ENCODE measurements at places on chromosomes 4 and X.

DNA sequence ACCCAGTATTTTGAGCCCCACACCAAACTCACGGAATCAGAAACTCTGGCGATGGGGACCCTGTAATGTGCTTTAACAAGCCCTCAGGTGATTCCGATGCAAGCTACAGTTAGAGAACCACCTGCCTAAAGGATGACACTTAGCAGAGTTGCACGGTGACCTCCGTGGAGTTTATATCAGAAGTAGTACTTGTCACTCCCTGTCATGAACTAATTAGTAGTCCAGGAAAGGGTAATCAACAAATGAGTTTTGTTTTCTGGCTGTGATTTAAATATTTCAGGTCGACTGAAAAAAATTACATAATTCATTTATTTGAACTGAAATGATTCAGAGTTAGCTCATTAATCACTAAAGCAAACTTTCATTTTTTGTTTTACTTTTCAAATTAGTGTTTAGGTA, 56.4 kb downstream of the TMA16 start:
- H3K4me3 ChIP-seq: peak overlapping the region; percentile 36
- no peak overlapping the region for H3K27ac ChIP-seq
- no peaks in the 10 kb centered on the region for H3K4me1 ChIP-seq
- H3K36me3 ChIP-seq: no peaks in the 10 kb centered on the region

- H3K4me3 ChIP-seq: peak overlapping the region; percentile 95
- no peaks in the 10 kb centered on the region for H3K27me3 ChIP-seq
- no peaks in the 10 kb centered on the region for H3K36me3 ChIP-seq
- no peak for DNase-seq
These were observed 1.1 kb upstream of the LCORL start for GRCh38 chr4:18022572-18023050.

DNA sequence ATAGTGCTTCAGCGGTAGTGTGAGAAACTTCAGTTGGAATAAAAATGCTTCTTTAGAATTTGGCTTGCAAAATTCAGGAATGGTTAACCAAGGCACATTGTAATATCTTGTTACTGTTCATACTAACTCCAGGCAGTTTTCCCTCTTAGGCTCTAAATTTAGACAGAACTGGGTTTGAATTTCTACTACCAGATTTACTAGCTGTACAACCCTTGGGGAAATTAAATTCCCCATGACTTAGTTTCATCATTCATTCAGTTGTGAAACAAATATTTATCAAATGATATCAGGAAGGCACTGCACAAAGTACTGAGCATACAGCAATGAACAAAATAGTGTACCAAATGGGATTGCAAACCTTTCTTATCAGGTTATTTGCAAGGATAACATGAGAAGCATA, 135.0 kb upstream of the IL15 start:
- H3K4me1 ChIP-seq: no peaks in the 10 kb centered on the region
- DNase-seq: no peak
- H3K27me3 ChIP-seq: no peaks in the 10 kb centered on the region
- H3K36me3 ChIP-seq: no peaks in the 10 kb centered on the region

DNA sequence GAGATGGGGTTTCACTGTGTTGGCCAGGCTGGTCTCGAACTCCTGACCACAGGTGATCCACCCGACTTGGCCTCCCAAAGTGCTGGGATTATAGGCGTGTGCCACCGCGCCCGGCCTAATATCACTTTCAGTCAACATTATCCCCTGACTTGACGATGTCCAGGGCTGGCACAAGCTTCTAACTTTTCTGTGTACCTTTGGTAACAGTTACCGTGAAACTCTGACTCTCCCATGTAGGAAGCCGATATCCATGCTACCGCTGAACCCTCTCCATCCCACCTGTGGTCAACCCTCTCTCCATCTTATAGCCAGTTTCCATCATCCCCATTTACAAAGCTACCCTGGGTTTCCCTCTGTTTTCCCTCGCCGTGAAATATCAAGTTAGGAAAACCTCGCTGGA, 77.5 kb downstream of the CRLF2 start:
- no peaks in the 10 kb centered on the region for H3K27me3 ChIP-seq
- H3K27ac ChIP-seq: no peak overlapping the region
- peak; percentile 5 for DNase-seq
- H3K36me3 ChIP-seq: no peaks in the 10 kb centered on the region

- H3K27ac ChIP-seq: no peak overlapping the region
- no peaks in the 10 kb centered on the region for H3K36me3 ChIP-seq
- no peak overlapping the region for H3K4me3 ChIP-seq
- no peak for DNase-seq
- H3K4me1 ChIP-seq: no peaks in the 10 kb centered on the region
- H3K27me3 ChIP-seq: no peaks in the 10 kb centered on the region
These were observed 45.7 kb upstream of the SLC10A7 start for GRCh38 chr4:146567396-146567795.

GRCh38 chr4:111641813-111642579, 503.3 kb upstream of the FAM241A start:
- no peak overlapping the region for H3K27ac ChIP-seq
- no peaks in the 10 kb centered on the region for H3K36me3 ChIP-seq
- H3K4me1 ChIP-seq: no peaks in the 10 kb centered on the region
- DNase-seq: peak; percentile 67
- H3K4me3 ChIP-seq: no peak overlapping the region

GRCh38 chr4:123361195-123361861, 35.3 kb upstream of the SPRY1 start:
- H3K4me1 ChIP-seq: no peaks in the 10 kb centered on the region
- DNase-seq: no peak
- H3K36me3 ChIP-seq: no peaks in the 10 kb centered on the region
- no peaks in the 10 kb centered on the region for H3K27me3 ChIP-seq
- no peak overlapping the region for H3K4me3 ChIP-seq

- DNase-seq: no peak
- no peaks in the 10 kb centered on the region for H3K4me1 ChIP-seq
- no peaks in the 10 kb centered on the region for H3K36me3 ChIP-seq
- H3K4me3 ChIP-seq: no peak overlapping the region
These were observed 23.9 kb upstream of the NWD2 start for GRCh38 chr4:37220685-37221084.

DNA sequence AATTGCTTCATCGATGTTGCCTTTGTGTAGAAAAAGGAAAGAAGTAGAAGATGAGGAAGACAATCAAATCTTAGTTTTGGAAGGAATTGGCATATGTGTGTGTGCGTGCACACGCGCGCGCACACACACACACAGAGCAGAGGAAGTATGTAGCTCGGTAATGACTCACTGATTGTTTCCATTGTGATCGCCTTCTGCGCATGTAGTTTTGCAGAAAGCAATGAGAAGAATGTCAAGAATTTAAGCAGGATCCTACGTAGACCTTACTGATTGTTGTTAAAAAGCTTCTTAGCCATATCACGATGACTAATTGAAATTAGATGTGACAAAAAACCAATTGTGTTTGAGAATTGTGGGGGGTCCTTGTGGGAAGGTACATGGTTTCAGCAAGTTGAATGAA, 12.8 kb upstream of the LIMCH1 start:
- no peaks in the 10 kb centered on the region for H3K4me1 ChIP-seq
- H3K27ac ChIP-seq: no peak overlapping the region
- no peaks in the 10 kb centered on the region for H3K27me3 ChIP-seq
- DNase-seq: no peak
- H3K36me3 ChIP-seq: no peaks in the 10 kb centered on the region
- no peak overlapping the region for H3K4me3 ChIP-seq

GRCh38 chr4:143357161-143357845, 20.6 kb downstream of the GAB1 start:
- H3K36me3 ChIP-seq: no peaks in the 10 kb centered on the region
- no peak overlapping the region for H3K4me3 ChIP-seq
- H3K4me1 ChIP-seq: no peaks in the 10 kb centered on the region
- H3K27ac ChIP-seq: no peak overlapping the region
- H3K27me3 ChIP-seq: no peaks in the 10 kb centered on the region
- no peak for DNase-seq

DNA sequence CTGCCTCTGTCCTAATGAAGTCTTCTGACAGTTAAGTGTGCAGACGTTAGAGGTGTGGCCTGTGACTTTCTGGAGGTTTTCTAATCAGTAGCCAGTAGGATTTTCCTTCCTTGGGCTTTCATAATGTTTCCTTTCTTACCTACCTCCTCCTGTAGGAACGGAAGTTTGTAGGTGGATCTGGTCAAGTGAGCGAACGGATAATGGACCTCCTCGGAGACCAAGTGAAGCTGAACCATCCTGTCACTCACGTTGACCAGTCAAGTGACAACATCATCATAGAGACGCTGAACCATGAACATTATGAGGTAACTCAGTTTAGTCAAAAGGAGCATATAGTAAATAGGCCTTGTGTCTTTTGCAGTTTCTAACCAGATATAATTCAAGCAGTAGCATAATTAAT, 75.0 kb downstream of the MAOA start:
- no peaks in the 10 kb centered on the region for H3K4me1 ChIP-seq
- no peak for DNase-seq
- H3K27me3 ChIP-seq: no peaks in the 10 kb centered on the region

- H3K4me1 ChIP-seq: no peaks in the 10 kb centered on the region
- H3K4me3 ChIP-seq: no peak overlapping the region
- no peak for DNase-seq
These were observed 1427.2 kb downstream of the STIM2 start for GRCh38 chr4:28287831-28288233.

DNA sequence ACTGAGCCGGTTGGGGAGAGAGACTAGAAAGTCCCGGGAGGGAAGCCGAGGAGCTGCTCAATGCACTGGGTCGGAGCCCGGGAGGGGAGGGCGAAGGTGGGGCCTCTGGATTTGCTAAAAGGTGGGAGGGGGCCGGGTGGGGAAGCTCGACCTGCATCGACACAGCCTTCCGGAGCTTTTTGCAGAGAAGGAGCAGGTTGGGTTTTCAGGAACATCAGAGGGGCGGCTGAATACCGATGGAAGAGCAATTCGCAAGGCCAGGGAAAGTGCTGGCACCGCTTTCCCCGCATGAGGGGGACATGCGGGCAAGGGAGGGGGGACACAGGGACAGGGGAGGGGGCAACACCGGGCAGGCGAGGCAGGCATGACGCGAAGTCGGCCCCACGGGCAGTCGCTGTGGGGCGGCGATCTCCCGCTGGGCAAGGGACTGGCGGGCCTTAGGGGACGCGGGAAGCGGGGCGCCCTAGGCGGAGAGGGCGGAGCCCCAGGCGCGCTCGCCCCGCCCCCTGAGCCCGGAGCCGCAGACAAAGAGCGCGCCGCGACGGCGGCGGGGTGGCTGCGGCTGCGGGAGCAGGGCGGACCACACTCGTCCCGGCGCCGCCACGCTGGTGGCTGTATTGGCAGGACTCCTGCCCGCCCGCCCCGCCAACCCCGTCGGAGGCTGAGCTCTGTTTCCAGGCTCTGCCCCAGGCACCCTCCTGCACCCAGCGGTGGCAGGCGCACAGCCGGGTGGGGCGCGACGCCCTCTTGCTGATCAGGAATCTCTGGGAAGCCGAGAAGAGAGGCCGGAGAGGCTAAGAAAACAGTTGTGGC, 11.6 kb downstream of the PDZD4 start:
- peak overlapping the region; percentile 22 for H3K4me3 ChIP-seq
- DNase-seq: no peak
- H3K36me3 ChIP-seq: no peaks in the 10 kb centered on the region
- H3K27me3 ChIP-seq: no peaks in the 10 kb centered on the region
- H3K27ac ChIP-seq: no peak overlapping the region
- H3K4me1 ChIP-seq: no peaks in the 10 kb centered on the region

- H3K4me1 ChIP-seq: no peaks in the 10 kb centered on the region
- H3K27ac ChIP-seq: no peak overlapping the region
- no peak for DNase-seq
- no peaks in the 10 kb centered on the region for H3K36me3 ChIP-seq
- H3K4me3 ChIP-seq: no peak overlapping the region
These were observed 19.9 kb upstream of the ZIC3 start for GRCh38 chrX:137545711-137546651.

- DNase-seq: no peak
- H3K27ac ChIP-seq: no peak overlapping the region
- peaks cover 2% of the 10 kb centered on the region for H3K27me3 ChIP-seq
- H3K36me3 ChIP-seq: no peaks in the 10 kb centered on the region
These were observed 1.5 kb downstream of the IL1RAPL2 start for GRCh38 chrX:104567506-104567905.

GRCh38 chr4:119707336-119707735, 78.7 kb upstream of the PDE5A start:
- no peak for DNase-seq
- no peak overlapping the region for H3K4me3 ChIP-seq
- no peaks in the 10 kb centered on the region for H3K4me1 ChIP-seq
- no peak overlapping the region for H3K27ac ChIP-seq

DNA sequence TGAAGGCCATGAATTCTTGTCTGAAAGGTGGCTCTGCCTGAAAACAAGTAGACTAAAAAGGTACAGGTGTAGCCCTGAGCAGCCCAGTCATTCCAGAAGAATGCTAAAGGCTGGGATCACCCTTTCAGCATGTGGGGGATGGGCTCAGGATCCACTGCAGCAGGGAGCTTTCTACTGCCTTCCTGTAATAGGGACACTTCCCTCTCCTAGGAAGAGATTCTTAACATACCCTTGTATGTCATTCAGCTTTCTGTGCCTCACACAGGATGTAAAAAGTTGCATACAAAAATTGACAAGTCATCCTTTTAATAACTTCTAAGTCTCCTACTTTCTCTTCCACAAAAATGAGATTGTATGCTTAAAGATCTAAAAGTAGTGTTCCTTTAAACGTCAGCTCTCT, 123.3 kb downstream of the ZNF518B start:
- no peaks in the 10 kb centered on the region for H3K4me1 ChIP-seq
- no peaks in the 10 kb centered on the region for H3K36me3 ChIP-seq
- no peak overlapping the region for H3K4me3 ChIP-seq
- DNase-seq: no peak
- no peak overlapping the region for H3K27ac ChIP-seq

DNA sequence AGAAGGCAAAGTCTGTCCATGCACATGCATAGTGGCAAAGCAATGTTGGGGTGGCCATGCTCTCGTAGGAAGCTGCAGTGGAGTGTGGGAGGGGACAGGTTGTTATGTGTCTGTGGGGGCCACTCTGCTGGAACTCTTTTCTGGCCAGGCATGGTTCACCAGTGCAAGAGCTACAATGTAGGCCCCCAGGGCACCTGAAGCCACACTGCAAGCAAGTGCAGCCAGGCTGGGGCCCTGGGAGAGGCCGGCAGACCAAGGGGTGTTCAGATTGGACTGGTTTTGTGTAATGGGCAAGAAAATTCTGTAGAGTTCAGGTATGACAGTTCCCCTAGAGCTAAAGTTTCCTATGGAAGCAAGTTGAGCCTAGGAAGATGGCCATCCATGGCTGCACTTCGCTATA, 97.0 kb upstream of the ZC4H2 start:
- no peaks in the 10 kb centered on the region for H3K36me3 ChIP-seq
- no peak overlapping the region for H3K27ac ChIP-seq
- no peak overlapping the region for H3K4me3 ChIP-seq
- no peaks in the 10 kb centered on the region for H3K4me1 ChIP-seq
- DNase-seq: no peak

DNA sequence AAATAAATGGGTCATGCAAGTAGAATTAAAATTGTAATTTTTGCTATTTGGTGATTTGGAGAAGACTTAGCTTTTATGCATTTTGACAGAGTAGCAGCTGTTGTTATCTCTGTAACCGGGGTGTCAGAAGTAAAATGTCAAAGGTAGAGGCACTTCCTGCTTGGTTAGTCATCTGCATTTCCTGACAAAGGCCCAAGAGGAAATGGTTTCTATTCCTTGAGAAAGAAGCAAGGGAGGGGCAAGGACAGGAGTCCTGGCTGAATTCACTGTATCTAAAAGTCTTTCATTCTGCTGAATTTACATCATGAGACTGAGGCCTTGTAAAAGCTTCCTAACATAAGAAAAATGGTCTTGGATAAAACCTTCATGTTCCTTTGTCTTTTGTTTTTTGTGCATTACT, 550.9 kb upstream of the BOD1L1 start:
- no peaks in the 10 kb centered on the region for H3K36me3 ChIP-seq
- H3K27me3 ChIP-seq: no peaks in the 10 kb centered on the region
- no peak overlapping the region for H3K27ac ChIP-seq

Data from right atrium auricular region (tissue), 2 donors.